Caudate nucleus (tissue), 63 donors: ENCODE measurements at places on chromosomes 7 and 10.

GRCh38 chr10:16652154-16652553, 130.5 kb upstream of the C1QL3 start:
- DNase-seq, result no peak

DNA sequence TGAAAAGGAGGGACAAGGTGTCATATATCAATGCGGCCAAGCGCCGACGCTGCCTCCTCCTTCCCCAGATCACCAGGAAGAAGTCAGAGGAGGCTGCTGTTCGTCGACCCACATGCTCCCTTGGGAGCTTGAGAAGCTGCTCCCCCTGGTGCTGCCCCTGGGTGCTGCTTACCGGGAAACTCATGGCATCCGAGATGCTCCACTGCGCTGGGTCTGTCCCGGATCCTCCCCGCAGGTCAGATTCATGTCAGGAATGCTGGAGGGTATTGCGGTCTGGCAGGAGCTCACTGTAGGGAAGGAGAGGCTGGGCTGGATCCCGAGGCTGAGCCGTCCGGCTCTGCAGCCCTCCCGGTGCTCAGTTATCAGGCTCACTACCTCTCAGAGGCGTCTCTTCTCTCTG, 123.7 kb upstream of the FAM20C start:
- no peak for DNase-seq

DNA sequence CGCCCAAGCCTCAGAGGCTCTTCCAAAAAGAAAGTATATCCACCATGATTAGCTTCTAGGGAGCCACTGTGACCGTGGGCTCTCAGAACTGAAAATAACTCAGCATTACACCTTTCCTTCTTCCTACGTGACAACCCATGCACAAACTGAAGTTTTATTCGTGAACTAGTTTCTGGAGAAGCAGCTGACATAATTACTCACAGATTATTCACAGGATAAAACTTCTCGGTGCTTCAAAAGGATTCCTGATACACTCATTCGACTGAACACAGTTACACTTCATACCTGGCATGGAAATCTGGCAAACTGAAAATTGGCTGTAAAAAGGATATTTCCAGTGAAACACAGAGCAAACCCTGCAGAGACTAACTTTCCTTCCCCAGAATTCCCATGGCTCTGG, 139.2 kb upstream of the PTER start:
- no peak for DNase-seq

- DNase-seq, result no peak
These were observed 57.1 kb upstream of the RHOBTB1 start for GRCh38 chr10:61000769-61001730.

GRCh38 chr10:133391761-133392518, 2.0 kb upstream of the MTG1 start:
- no peak for DNase-seq

GRCh38 chr7:86939197-86939814, 120.1 kb downstream of the ELAPOR2 start:
- DNase-seq, result no peak

- DNase-seq, result no peak
These were observed 28.7 kb downstream of the ST8SIA6 start for GRCh38 chr10:17425584-17426262.

- DNase-seq, result no peak
These were observed 182.6 kb downstream of the ADAM12 start for GRCh38 chr10:126205486-126206205.

DNA sequence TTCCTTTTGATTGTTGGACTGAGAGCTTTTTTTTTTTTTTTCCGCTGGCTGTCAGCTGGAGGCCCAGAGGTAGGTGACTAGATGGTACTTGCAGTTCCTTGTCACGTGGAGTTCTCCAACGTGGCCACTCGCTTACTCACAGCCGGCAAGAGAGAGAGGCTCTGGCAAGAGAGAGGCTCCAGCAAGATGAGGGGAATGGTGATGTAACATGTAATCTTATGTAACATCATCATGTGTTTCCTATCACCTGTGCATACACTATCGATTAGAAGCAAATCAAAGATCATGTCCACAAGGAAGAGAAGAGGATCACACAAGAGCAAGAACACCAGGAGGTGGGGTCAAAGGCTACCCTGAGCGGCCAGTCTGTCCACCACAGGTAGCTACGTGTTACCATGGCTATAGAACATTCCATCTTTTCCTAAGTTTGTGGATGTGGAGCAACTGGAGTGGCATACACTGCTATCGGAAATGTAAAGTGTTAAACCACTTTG, 4.0 kb upstream of the BORCS7 start:
- DNase-seq, result no peak

- DNase-seq, result no peak
These were observed 914 bp upstream of the GIMAP7 start for GRCh38 chr7:150513758-150514157.

DNA sequence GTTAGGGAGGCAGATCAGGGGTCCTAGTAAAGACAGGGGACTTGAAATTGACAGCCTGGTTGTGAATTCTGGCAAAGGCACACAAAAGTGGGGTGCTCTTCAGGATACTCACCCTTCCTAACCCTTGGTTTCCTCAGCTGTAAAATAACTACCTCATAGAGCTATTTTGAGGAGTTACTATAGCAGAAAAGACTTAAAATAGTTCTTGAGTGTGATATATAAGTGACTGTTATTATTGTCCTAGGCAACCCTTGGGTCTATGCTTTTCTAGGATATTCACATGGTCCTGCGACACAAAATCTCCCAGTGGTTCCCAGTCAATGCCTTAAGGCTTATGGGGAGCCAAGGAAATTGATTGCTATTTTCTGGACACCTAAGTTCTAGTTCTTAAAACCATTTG, 98.1 kb upstream of the NAMPT start:
- DNase-seq, result no peak

DNA sequence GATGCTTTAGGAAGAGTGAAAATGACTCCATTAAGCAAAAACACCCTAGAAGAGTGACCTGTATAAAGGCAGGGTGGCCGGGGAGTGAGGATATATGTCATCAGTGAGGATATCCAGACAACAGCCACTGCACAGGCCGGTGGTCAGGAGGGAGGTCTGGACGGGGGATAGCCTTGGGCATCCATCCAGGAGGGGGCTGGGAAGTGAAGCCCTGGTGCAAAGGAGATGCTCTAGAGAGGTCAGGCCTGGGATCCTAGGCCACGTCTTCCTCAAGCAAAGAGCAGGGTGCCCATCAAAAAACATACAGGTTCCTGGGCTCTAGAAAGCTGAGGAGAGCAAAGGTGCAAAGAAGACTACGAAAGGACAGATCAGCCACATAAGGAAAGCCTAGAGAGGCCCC, 25.6 kb downstream of the FAM171A1 start:
- DNase-seq, result no peak

- no peak for DNase-seq
These were observed 152.0 kb downstream of the SLC16A9 start for GRCh38 chr10:59557642-59558041.

- DNase-seq, result no peak
These were observed 82.3 kb upstream of the ARID5B start for GRCh38 chr10:61819208-61819607.

DNA sequence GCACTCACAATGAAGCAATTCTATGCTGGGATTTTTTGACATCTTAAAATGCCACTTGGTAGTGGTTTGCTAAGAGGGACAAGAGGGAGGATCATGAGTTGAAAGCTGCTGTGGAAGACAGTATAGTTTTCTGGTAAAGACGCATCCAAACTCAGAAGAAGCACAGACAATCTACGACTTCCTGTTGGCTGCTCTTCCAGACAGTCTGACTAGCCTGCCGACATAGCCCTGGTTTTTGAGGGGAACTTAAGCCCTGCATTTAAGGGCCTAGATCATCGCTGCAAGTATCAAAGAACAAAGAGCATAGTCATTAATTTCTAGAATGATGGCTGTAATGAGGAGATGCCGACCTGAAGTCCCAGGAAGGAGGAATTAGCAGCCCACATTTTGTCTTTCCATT, 99.9 kb upstream of the IKZF1 start:
- no peak for DNase-seq

GRCh38 chr10:78688901-78689583, 379.7 kb upstream of the ZMIZ1 start:
- no peak for DNase-seq

- no peak for DNase-seq
These were observed 113.0 kb downstream of the ADCY1 start for GRCh38 chr7:45687185-45687560.

DNA sequence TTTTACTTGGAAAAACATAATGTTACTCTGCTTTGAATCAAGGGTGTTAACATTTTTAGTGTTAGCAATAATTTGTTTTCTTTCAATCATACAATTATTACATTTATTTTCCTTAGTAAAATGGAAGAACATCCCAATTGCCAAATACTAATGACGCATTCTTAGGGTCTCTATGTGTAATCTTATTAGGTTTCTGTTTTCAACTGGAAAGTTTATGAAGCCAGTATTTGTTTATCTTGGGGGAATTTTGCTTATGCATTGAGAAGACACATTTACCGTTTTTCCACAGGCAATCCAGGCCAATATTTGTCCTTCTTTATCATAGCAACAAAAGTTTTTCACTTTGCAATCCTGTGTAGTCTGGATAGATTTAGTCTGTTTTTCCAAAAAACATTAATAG, 134.5 kb downstream of the CPED1 start:
- no peak for DNase-seq

GRCh38 chr7:51308696-51309095, 7.9 kb downstream of the COBL start:
- no peak for DNase-seq

GRCh38 chr7:27784399-27785053, 44.6 kb downstream of the TAX1BP1 start:
- DNase-seq, result no peak

DNA sequence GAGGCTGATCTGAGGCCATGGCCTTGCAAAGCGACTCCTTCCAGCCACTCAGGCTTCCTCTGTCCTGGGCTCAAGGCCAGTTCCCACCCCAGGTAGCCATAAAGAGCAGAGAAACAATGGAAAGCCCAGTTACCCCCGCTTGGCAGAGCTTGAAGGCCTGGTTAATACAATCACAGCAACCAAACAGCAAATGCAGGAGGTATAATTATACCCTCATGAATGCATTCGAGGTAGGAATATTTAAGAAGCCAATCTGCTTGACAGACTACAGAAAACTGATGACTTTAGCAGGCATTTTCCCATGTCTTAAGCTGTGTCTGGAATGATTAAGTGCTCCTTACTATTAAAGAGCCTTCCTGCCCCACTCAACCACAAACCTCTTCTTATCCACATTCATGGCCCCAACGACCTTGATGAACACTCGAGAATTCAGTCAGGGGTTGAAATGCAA, 114.1 kb upstream of the MACROH2A2 start:
- DNase-seq, result no peak

GRCh38 chr7:129616530-129616929, 5.0 kb downstream of the NRF1 start:
- DNase-seq, result no peak

- DNase-seq, result no peak
These were observed 12.7 kb downstream of the STEAP2 start for GRCh38 chr7:90224195-90224594.

DNA sequence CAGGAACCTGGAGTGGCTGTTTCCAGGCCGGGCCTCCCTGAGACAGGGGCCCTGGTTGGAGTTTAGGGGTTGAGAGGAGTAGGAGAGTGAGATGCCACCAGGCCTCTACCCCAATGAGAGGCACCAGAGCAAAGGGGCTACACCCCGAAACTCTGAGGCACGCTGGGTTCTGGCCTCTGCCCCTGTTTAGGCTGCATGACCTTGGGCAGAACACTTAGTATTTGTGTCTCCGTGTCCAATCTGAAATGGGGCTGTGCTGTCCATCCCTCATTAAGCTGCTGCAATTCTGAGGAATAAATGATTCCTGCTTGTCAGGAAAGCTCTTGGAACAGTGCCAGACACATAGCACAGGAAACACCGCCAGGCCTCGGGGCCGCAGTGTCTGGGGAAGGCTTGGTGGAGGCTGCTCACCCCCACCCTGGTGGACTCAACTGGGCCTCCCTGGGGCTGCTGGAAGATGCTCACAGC, 40.5 kb upstream of the SAMD8 start:
- no peak for DNase-seq

DNA sequence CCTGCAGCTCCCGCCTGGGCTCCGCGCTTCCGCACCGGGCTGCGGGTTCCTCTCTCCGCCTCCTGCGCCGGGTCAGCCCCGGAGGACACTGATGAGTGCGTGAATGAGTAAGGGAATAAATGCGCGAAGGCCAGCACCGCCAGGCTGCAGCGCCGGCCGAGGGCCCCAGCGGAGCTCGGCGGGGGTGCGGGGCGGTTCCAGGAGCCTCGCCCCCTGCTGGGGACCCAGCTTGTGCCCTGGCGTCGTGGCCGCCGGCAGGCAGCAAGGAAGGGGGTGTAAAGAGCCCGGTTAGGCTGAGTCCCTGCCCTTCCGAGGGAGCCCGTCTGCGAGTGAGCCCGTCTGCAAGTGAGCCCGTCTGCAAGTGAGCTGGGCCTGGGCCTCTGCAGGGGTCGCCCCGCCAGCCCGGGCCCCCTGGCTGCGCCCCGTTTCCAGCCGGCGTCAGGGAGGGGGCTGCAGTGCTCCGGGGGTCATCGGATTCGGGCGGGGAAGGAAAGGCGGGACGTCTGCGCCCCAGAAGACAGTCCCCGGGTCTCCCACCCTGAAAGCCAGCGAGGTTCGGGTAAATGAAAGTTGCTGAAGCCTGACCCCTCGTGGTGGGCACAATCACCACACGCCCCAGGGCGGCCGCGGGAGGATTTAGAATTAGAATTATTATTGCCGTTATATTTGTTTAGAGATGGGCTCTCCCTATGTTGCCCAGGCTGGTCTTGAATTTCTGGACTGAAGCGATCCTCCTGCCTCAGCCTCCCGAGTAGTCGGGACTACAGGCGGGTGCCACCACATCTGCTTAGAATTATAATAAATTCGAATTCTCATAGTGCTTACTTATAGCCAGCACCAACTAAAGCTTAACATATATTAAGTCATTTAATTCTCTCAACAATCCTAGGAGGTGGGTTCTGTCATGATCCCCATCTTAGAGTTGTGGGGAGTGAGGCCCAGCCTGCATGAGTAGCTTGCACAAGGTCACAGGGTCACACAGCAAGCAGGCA, 8.6 kb upstream of the CRYGN start:
- DNase-seq, result no peak

- DNase-seq, result no peak
These were observed 1634.5 kb upstream of the LRRTM3 start for GRCh38 chr10:65291286-65291685.

- DNase-seq, result no peak
These were observed 15.6 kb downstream of the ZRANB1 start for GRCh38 chr10:124957404-124957947.

DNA sequence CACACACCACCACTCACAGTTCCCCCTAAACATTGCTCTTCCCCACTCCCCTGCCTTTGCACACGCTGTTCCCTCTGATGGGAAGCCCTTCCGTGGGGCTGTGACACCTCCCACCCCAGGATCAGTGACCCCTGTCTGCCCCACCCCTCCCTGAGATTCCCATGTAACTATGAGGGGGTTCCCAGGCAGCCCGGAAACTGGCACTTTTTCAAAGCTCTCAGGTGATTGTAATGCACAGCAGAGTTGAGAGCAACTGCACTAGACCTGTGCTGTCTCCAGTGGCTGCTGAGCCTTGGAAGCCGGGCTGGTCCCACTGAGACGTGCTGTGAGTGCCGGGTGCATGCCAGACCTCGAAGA, 29.8 kb downstream of the GPRIN2 start:
- DNase-seq, result no peak

- DNase-seq, result no peak
These were observed 21.9 kb upstream of the VSIR start for GRCh38 chr10:71795248-71795647.
